ENCODE measurements at places on chromosomes 16 and 17.

- no peak for DNase-seq
Observed at GRCh38 chr16:82506692-82507670, 119.8 kb upstream of the CDH13 start.

- DNase-seq = no peak
Observed at GRCh38 chr16:31439519-31439918, 3.1 kb downstream of the ZNF843 start.

DNA sequence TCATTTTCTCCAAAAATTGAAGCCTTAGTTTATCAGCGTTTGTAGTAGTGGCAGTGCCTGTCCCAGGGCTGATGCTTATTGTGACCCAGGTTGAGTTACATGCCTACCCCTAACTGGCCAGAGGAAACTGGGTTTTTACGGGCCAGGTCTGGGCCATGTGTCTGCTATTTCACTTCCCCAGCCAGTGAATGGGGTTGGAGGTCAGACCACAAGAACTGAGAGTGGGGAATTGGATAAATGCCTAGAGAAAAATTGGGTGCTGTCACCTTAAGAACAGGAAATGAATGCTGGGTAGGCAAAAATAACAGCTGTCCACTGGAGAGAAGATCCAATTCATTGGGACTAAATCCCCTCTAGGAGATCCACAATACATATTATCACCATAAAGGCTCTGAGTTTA lies 5.2 kb downstream of the ADPRM start:
- DNase-seq = peak; percentile 27

GRCh38 chr17:30476726-30477082 lies 504 bp upstream of the GOSR1 start:
- no peak for DNase-seq

- DNase-seq = no peak
Observed at GRCh38 chr17:49898366-49899190, 50.7 kb upstream of the TAC4 start.

DNA sequence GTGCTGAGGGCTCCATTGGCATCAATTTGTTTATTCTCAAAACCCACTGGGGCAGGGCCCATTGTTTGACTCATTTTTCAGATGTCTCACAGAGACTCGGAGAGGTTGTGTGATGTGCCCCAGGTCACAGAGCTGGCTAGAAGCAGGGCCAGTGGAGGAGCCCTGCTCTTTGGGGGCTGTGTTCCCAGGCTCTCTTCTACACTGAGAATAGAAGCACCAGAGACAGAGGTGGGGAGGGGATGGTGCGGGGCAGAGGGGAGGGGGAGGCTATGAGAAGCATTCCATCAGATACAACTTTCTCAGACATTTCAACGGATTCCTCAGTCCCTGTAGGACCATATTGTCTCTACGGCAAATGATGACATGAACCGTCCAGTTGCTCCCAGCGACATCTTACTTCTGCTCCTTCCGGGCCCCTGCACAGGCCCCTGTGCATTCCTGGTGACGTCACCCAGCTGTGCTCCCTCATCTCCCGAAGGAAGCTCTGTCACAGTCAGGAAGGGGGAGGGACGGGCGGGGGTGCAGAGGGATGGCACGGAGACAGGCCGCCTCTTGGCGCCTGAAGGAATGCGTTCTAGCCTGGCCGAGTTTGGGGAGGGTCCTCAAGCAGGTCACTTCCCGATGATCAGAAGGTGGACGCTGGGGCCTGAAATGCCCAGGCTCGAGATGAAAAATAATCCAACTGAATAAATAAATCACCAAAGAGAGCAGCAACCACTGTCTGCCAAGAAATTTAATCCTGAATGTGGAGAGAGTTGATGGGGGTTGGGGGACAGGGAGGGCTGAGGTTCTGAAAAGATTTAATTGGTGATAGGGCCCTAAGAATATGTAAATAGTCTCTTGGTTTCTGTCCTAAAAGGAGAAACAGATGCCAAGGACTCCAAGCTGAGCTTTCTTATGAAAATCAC lies 114.1 kb downstream of the NOG start:
- DNase-seq = no peak

DNA sequence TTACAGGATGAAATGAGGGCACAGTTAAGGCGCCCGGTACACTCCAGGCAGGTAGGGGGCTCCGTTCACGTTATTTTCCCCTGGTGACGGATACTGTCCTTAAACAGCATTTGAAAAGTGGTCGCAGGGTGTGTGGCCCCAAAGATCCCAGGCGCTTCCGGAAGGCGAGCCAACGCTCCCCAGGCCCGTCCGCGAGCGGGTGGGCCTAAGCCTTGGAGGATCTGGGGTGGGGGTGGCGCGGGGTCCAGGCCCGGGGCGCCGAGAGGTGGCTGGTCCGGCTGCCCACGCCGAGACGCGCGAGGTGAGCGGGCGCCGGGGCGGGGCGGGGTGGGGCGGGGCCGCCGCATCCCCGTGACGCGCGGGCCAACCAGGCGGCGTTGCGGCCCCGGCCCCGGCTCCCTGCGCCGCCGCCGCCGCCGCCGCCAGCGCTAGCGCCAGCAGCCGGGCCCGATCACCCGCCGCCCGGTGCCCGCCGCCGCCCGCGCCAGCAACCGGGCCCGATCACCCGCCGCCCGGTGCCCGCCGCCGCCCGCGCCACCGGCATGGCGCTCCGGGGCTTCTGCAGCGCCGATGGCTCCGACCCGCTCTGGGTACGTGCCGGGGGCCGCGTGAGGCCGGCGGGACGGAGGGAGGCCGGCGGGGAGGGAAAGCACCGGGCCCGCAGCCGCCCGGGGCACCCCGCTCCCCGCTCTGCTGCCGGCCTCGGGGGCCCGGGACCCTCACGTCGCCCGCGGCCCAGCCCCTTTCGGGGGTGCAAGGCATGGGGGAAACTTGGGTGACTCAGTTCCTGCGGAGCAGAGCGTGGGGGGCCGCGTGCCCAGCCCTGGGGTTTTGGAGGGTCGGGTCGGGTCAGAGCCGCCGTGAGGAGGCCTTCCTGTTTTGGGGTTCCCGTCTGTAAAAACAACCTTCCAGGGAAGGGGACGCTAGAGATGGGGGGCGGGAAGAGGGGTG lies at the start of gene ABCC1:
Gene ABCC1 (plus strand): TSS at position 407 of the 951 bp plus-strand sequence. CDS start 136 bp downstream, at position 543.
- DNase-seq = no peak

- DNase-seq = no peak
Observed at GRCh38 chr16:15566095-15566494, 76.9 kb downstream of the MARF1 start.

DNA sequence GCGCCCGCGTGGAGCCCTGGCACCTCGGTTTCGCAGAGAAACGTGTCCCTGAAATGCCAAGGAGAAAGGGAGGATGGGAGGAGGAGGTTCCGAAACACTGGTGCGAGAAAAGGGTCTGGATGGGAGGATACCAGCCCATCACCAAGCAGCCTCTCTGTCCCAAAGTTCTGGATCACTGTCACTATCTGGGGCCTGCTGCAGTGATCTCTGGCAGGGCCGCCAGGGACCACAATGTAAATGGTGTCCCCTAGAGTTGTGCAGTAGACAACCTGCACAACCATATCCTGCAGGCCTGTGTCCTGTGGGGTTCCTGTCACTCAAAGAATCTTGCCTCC lies 229.3 kb downstream of the C16orf78 start:
- no peak for DNase-seq
